ENCODE measurements at places on chromosomes 7 and 10. TPM values are rescaled to one million over a fixed set of nuclear protein-coding genes. Genes with fewer than 3 reads are reported as not detected.

LBX1 gene
- total RNA-seq, result not detected

TES gene
- 78.0 TPM for total RNA-seq

UMAD1 gene
- total RNA-seq, result 4.0 TPM

- DNase-seq, result no peak
These were observed 137.2 kb upstream of the PCBD1 start for GRCh38 chr10:71025535-71025934.

DNA sequence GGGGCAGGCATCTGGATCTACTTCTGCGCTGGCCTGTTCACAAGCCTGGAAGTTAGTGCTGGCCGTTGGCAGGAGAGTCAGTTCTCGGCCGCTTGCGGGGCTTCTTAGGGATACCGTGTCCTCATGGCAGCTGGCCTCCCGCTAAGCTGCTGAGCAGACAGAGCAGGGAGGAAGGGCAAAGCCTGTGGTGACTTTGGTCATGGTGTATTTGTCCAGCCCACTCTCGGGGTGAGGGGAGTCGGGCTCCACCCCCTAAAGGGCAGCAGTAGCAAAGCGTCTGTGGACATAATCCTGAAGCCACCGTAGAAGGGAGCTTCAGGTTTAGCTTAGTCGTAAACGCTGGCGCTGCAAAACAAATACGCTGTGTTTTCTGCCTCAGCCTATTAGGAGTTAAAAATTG, 12.2 kb downstream of the UBE3C start:
- DNase-seq, result peak; percentile 34

- no peak for DNase-seq
These were observed 184.5 kb downstream of the TRIL start for GRCh38 chr7:28773423-28774145.

- no peak for DNase-seq
These were observed 77.2 kb downstream of the CXCL12 start for GRCh38 chr10:44307691-44308090.

- no peak for DNase-seq
These were observed 549.4 kb downstream of the SORCS1 start for GRCh38 chr10:106615081-106615480.

DNA sequence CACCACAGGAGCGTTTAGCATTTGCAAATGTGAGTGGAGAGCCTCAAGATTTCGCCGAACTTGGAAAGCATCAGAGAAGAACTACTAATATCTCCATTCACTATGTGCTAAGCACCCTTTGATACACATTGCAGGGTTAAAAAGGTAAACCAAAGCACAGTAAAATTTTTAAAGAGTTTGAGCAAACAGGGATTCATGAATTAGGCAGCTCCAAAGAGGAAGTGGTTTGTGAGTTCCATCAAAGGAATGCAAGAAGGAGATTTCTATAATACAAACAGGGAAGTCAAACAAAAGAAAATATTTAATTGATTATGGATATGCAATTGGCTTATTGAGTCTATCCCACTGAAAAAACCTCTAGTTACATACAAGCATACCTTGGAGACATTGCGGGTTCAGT, 81.1 kb upstream of the TMEM72 start:
- peak; percentile 29 for DNase-seq

- no peak for DNase-seq
These were observed 10.3 kb downstream of the TMEM106B start for GRCh38 chr7:12221414-12221813.

DNA sequence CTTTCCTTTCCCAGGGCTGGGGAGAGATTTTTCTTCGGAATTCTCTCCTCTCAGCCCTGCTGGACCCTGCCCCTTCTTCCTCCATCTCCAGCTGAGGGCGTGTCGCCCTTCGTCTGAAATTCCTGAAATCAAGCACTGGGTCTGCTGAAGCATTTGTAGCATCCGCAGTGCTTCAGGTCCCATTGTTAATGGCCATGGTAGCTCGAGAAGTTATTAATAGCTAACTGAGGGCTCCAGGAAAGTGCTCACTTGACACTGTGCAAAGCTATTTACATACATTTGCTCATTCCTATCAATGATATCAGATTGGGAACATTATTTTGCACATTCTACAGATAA, 515 bp downstream of the FAM149B1 start:
- DNase-seq, result no peak

- DNase-seq, result no peak
These were observed 86.5 kb downstream of the NEURL1 start for GRCh38 chr10:103580011-103580410.

- DNase-seq, result no peak
These were observed 79.2 kb downstream of the ELAPOR2 start for GRCh38 chr7:86980223-86980622.

GRCh38 chr10:28130267-28130666, 131.4 kb upstream of the ODAD2 start:
- peak; percentile 67 for DNase-seq

- no peak for DNase-seq
These were observed 5.1 kb downstream of the VWA2 start for GRCh38 chr10:114244126-114244525.

DNA sequence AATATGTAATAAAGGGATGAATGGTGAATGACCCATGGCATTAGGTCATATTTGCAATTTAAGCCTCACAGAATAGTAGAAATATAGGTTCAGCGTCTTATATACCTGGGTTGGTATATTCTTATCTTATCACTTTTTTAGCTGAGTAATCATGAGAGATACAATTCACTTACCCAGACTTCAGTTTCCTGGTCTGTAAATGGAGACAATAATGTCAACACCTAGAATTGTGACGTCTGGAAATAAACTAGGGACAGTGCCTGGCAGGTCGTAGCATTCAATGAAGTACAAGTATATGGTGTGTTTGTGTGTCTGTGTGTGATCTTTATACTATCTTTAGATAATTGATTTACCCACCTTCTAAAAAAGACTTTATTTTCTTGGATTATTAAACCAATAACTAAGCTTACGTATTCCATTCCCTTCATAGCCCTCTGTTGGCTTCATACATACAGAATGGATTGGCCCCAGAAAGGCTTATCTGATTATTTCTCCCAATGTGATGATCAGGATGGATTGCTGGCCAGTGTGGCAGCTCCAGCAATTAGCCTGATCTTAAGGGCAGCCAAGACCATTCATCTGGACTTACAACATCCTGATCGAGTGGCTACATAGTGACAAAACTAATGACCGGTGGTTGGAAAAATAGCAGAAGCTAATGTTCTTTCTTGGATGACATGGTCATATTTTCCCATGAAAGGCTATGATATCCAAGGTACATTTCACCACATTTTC, 121.2 kb upstream of the NPVF start:
- no peak for DNase-seq

- no peak for DNase-seq
These were observed 70.5 kb downstream of the CPXM2 start for GRCh38 chr10:123821136-123821535.

- no peak for DNase-seq
These were observed 63.4 kb downstream of the CRPPA start for GRCh38 chr7:16357921-16358320.

DNA sequence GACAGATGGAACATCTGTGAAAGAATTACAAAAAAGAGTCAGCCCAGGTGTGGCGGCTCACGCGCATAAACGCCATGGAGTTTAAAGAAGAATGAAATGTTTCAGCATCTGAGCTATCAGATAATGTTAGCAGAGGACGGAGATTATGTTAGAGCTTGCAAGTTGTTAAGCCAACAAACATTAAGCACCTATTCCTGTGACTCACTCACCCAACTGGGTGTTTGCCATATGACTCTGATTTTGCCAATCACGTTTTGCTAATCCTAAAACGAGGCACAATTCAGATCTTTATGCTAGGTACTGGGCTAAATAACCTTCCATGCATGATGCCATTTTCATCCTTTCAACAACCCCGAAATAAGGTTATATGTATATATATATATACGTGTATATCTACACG, 29.0 kb upstream of the CCNY start:
- DNase-seq, result no peak

All from lung microvascular endothelial cell (primary cell).